ENCODE measurements at places on chromosomes 16 and 17.

GRCh38 chr17:42409523-42410318, 13.3 kb downstream of the CAVIN1 start:
- DNase-seq, result no peak

- DNase-seq, result no peak
Observed at GRCh38 chr16:16158741-16159374, 64.4 kb downstream of the ABCC6 start.

DNA sequence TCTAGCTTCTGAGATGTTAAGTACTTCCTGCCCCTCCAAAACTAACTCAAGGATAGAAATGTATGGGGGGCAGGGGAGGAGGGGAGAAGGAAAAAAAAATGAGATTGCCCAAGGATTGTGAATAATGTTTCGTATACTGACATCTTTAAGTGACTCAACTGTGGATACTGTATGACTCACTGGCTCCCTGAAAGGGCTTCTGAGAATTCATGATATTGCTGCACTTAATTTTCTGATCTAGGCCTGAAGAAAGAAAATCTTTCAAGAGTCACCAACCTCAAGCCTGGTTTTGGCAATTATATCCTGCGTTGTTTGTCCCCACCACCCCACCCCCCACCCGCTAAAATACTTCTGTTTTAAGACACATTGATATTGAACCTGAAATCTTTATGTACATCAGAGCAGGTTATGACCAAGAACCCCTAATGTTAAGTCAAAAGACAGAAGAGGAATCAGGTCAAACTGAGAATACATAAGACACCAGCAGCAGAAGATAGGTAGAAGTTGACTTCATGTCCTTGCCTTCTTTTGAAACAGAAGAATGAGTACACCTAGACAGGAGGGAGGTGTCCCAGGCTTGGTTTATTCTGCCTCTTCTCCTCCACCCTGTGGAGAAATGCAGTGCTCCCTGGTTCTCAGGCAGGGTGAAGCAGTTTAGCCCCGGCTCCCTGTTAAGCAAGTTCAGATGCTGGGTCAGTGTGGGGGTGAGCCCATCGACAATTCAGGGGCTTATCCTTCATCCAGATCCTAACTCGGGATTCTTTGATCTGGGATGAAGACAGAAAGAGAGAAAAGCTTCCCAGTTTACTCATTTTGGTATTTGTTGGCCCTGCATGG, 3.3 kb upstream of the FBXL20 start:
- no peak for DNase-seq

GRCh38 chr17:37713624-37714023, 31.2 kb downstream of the HNF1B start:
- no peak for DNase-seq

- DNase-seq, result no peak
Observed at GRCh38 chr16:88955906-88956305, 21.1 kb downstream of the CBFA2T3 start.

DNA sequence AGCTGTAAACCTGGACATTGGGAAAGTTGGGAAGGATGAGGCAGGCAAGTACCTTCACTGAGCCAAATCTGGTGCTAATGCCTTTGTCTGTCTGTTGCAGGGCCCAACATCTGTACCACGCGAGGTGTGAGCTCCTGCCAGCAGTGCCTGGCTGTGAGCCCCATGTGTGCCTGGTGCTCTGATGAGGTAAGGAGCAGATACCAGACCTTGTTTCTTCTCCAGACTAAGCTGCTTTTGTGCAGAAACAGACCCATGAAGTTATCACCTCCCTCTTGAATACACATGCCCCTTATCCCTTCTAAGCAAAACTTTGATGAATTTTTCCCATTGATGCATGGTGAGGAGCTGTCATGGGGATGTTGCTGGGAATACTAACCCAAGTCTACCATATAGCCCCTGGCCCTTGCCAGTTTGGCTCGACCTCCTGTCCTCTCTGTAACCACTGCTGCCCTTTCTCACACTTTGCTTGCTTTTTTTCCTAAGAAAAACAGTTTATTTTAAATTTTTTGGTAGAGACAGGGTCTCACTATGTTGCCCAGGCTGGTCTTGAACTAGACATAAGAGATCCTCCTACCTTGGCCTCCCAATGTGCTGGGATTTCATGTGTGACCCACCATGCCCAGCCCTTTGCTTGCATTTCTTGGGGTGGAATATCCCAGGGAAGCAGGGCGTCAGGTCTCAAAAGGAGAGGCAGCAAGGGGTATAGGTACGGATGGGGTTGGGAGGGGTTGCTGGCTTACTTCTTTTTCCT, 20.9 kb downstream of the ITGB3 start:
- no peak for DNase-seq

- no peak for DNase-seq
Observed at GRCh38 chr17:16447676-16448075, 32.3 kb downstream of the TRPV2 start.

GRCh38 chr16:71771571-71771970, 37.1 kb downstream of the AP1G1 start:
- no peak for DNase-seq

GRCh38 chr16:77211880-77212740, 12.9 kb downstream of the SYCE1L start:
- DNase-seq, result peak; percentile 70

DNA sequence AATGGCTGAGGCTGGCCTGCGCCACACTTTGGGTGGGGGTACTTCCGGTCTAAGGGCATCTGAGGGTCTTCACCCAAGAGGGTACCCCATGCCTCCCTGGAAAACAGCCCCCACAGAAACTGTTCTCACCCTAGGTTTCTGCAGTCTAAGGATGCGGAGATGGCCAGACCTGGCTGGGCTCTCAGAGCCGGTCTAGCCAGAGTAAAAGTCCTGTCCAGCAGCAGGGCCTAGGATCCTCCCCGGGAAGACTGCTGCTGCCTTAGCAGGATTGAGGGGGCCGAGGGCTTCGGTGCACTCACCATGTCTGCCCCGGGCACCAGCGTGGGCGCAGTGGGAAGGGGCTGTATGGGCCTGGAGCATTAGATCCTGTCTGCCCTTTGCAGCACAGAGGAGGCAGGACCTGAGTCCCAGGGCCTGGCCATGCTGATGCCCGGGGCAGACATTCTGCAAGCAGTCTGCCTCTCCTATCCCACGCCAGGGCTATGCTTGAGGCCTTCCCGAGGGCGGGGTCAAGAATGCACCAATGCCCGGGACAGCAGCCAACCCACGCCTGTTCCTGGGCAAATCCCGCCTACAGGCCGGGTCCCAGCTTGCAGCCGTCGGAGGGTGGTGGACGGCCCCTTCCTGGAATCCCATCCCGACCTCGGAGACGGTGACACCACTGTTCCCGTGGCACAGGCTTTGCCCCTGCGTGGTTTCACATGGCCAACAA, 54.7 kb downstream of the CBFA2T3 start:
- DNase-seq, result no peak

DNA sequence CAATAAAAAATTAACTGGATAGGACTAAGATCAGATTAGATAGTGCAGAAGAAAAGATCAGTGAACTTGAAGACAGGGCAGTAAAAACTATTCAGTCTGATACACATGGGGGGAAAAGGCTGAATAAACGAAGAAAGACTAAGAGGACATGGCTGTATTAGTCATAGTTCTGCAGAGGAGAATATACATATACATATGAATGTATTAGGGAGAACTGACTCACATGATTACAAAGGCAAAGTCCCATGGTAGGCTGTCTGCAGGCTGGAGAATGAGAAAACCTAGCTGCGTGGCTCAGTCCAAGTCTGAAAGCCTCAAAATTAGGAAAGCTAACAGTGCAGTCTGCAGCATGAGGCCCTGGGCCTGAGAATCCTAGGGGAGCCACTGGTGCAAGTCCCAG, 98.2 kb upstream of the GNAO1 start:
- DNase-seq, result no peak

GRCh38 chr16:84223456-84223855, 16.4 kb downstream of the KCNG4 start:
- no peak for DNase-seq
